ENCODE measurements at places on chromosomes 11 and 22.

- peak; percentile 68 for DNase-seq
These were observed 3.9 kb downstream of the DBX1 start for GRCh38 chr11:20156280-20156875.

GRCh38 chr11:47905358-47906059, 57.4 kb upstream of the NUP160 start:
- no peak for DNase-seq

DNA sequence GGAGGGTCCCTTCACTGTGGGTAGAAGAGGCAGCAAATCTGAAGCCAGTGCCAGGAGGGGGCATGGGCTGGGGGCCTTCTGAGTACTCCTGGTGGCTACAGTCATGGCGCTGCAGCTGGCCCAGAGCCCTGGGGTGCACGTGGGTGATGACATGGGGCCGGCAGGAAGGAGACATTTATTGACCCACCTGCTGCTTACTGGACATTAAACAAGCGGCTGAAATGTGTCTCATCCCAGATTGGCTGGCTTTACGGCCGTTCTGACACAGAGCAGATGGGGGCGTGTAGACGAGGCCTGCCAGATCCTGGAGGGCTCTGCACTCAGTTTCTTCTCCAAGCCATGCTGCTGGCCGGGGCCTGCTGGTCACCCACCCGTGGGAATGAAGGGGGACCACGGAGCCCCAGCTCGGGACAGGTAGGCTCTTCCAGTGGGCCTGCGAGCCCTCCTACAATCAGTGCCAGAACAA, 906.9 kb downstream of the BRD1 start:
- DNase-seq, result no peak

DNA sequence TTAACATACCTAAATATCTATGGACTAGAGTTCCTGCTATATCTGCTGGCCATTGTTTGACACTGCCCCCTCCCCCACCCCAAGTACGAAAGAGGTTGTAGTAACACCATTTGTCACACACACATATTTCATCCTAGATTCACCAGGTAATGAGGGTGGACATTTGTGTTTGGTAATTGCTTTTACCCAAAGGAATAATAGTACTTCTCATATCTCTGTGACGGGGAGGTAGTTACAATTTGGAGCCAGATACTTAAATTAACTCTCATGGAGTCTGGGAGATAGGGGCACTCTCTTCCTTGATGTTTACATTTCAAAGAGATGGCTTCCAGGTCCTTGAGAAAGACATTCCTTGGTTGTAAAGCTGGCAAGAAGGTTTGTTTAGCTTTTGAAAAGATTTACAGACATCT, 38.7 kb downstream of the REXO2 start:
- no peak for DNase-seq

DNA sequence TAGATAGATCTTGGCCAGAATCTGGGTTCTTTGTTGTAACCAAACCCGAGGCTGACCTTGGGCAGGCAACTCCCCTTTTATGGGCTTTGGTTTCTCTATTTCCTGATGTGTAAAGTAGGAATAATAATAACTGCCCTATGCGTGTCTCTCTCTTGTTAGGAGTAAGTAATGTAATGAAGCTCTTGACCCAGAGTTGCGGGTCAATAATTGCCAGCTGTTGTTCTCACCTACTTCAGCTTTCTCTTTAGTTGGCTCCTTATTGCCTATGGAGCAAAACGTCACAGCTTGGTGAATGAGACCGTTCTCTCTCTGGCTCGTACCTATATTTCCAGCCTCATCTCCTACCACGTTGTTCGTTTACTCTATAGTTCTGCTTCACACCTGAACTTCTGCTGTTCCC, 56.6 kb upstream of the KIRREL3 start:
- no peak for DNase-seq

DNA sequence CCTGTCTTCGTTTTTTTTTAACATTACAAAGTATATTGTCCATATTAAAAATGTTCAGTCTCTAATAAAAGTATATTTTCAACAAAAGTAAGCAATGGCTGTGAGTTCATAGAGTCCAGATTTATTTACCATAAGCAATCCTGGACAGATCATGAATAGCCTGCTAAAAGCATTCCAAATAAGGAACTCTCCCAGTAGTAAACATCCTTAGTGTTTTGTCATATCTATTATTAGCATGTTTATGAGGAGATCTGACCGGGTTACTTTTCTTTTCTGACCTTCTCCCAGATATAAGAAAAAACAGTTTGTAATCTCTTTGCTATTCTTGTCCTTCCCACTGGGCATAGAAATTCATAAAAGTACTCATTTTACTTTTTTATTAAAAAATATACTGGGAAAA, 403.9 kb upstream of the ANO3 start:
- DNase-seq, result no peak

DNA sequence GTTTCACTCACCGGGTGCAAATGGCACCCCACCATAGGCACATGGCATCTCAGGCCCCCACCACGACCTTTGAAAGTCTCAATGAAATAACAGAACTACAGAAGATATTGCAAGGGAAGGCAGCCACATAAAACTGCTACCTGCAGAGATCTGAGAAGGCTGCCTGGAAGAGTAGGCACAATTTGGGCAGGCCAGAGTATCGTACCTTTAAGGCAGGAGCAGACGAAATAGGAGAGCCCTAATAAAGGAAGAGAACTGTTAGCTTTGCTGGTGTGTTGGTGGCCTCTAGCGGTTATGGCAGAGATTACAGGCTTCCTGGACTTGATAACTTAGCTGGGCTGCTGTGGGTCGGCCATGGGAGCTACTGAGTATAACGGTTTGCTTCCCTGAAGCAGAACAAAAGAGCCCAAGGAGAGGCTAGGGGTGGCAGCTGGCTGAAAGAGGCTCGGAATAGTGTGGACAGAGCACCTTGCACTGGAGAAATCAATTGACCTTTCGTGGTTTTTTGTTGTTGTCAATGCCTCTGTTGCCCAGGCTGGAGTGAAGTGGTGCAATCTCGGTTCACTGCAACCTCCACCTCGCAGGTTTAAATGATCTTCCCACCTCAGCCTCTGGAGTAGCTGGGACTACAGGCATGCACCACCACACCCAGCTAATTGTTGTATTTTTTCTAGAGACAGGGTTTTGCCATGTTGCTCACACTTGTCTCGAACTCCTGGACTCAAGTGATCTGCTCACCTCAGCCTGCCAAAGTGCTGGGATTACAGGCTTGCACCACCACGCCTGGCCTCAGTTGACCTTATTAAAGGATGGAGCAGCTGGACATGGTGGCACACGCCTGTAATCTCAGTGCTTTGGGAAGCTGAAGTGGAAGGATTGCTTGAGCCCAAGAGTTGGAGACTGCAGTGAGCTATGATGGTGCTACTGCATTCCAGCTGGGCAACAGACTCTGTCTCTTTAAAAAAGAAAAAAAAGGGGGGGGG, 4.8 kb downstream of the SDF2L1 start:
- peak; percentile 73 for DNase-seq

DNA sequence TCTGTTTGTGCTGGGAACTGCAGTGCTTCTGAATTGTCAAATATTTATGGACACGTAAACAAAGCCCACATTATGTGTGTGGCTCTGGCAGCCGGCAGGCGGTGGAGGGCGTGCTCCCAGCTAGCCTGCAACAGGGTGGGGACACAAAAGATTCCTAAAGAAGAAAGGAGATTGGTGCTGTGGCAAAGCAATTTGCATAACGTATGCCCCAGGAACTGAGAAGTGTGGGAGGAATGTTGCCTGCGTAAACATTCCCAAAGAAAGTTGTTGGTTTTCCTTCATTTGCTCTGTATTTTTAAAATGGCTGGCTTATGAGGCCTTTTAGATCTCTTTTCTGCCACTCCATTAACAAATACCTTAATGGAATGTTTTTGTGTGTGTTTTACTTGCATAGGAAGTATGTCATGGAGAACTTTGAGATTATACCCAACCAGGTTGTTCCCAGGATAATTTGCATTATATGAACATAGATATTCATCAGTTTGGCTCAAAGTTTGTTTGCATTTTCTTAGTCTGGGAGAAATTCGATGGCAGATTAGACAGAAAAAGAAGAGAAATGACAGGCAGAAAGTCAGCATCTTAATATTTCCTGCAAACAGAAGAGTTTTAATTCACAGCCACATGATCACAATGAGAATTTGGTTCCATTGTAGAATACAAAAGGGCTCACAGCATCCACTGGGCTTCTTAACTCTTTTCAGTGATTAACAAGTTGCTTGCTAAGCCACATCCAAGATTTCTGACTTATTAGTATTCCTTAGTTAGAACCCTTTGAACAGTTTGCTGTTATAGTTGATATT, 41.8 kb upstream of the DLAT start:
- no peak for DNase-seq

- no peak for DNase-seq
These were observed 127.3 kb downstream of the MORC2 start for GRCh38 chr22:30841273-30841672.

- DNase-seq, result no peak
These were observed 165.5 kb upstream of the C11orf58 start for GRCh38 chr11:16572945-16573344.
